ENCODE measurements at places on chromosomes 3 and 15.

- DNase-seq: no peak
Measured at GRCh38 chr3:119417771-119418512, 45.5 kb downstream of the TMEM39A start.

- no peak for DNase-seq
Measured at GRCh38 chr15:100920516-100921135, 1.5 kb downstream of the LRRK1 start.

DNA sequence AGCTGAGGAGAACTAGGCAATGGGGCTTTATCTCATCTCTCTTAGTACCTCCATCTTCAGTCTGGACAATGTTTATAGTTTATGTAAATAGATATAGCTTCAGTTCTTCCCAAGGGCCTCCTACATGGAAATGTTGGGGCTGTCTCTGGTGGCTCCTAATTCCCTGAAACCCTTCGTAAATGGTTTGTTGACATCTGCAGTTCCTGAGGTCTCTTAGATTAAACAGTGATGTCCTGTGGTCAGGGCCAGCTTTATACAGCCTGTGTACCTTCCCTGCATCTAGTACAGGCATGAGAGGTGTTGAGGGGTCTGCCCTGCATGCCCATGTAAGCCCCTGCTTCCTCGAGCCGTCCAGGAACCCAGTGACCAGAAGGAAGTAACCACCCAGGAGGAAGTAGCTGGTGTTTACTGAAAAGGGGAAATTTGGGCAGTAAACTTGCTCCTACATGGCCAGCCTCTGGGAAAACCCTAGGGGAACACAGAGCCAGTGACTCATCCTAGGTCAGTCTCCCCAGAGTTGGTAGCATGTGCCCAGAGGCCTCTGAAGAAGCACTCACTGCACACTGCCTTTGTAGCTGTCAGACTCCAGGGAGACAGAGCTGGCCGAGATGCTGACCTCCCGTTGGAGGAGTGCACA is 4.7 kb upstream of the TBC1D2B start:
- no peak for DNase-seq

DNA sequence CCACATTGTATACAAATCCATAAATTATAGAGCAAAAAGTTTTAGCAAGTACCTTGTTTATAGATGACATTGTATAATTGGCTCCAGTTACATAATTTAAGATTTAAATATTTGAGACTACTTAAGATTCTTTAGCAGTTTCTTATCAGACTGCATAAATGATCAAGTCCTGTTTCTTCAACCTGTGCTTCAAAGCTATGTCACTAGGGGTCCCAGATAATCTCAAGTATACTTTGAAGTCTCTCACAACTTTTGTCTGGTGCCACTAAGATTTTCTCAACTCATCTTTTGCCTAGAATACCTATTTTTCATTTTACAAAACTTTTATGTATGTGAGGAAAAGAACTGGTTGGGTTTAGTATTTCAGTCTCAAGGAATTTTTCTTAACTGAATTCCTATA is 205.5 kb downstream of the STAG1 start:
- no peak for DNase-seq

DNA sequence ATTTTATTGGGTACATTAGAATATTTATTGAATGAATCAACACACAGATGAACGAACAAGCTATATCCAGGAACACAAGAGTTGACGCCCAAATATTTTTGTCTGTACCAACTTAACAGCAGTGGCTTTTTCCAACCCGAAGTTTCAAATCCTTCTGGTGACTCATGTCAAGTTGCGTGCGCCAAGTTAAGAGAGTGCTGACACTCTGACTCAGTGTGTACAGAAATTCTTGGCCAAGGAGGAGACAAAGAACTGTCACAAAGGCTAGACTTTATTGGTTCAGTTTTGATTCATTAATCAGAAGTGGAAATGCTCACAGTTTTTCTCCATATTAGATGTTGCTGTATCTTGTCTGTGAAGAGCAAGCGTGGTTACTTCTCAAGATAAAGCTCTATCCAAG is 59.6 kb upstream of the TSC22D2 start:
- DNase-seq: no peak

DNA sequence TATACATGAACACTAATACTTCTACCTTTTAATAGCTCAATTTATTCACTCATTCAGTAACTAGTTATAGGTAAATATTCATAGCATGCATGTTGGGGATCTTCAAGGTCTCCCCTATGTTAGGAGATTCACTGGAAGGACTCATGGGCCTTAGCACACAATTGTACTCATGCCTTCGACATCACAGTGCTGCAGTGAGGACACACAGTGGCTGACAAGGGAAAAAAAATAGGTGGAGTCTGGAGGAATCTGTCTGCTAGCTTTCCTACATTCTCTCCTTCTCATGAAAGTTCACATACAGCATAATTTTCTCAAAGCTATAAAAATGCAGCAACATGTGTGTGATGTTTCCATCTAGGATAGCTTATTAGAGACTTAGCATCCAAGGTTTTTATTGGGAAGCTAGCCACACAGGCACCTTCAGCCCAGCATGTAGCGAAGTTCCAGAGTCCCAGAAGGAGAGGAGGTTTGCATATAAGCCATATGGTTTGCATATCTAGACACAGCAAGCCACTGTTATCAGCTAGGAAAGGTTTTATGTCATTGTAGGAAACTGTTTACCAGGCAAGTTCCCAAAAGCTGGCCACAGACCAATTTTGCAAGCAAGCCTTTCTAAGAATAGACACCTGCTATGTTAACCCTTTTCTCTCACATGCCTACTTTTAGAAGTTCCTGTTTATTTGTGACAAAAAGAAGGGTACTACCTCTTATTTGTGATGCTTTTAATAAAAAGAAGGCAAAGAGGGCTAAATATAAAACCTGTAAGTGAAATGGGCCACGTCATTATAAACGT is 46.4 kb downstream of the MORC1 start:
- DNase-seq: no peak

DNA sequence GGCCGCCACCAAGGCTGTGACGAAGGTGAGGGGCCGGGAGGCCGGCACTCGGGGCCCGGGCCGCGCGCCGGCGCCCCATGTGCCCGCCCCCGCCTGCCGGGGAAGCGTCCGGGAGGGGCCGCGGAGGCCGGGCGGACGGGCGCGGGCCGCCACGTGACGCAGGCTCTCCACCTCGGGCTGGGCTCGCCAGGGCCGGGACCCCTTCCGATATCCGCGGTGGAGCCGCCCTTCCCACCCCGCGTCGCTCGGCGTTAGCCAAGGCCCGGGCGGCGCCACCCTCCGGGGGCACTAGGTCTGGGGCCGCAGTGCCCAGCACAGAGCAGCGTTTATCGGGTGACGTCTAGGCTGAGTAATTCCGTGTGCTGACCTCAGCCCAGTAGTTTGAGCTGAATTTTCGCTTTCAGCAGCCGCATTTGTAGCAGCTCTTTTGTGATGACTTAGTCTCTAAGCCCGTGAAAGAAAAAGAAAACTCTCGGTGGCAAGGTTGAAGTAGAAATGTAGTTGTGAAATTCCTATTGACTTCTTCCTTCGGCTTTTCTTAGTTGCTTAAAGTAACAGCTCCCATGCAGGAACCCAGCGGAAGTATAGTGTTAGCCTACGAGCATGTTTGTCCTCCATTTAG is 885 bp downstream of the CDV3 start:
- DNase-seq: no peak

- no peak for DNase-seq
Measured at GRCh38 chr3:73319179-73319769, 257.8 kb downstream of the EBLN2 start.

DNA sequence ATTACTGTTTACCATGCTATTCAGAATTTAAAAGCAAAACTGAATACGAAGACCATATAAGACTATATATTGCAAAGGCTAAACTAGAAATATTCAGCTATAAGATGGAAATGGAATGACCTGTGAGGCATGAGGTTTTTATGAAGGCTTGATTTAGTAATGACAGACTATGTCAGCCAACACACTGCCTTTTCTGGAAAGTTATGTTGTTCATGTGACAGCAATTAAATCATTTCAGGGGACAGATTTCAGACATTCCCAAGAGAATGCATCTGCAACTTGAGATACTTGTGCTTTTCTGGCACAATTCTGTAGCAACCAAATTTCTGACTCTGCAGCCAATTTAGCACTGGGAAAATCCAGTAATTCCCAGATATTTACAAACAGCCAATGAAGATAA is 8.6 kb upstream of the GATM start:
- no peak for DNase-seq

- DNase-seq: no peak
Measured at GRCh38 chr15:61921093-61921492, 139.2 kb downstream of the VPS13C start.

- no peak for DNase-seq
Measured at GRCh38 chr3:58308728-58309127, 2.4 kb downstream of the HTD2 start.

- no peak for DNase-seq
Measured at GRCh38 chr3:149476225-149476624, 1.7 kb downstream of the TM4SF4 start.
